Stimulated activated CD4-positive, alpha-beta T cell treated with anti-CD3 and anti-CD28 coated beads, TNF-alpha, amount 100 ng/mL, for 1 hour (primary cell): ENCODE measurements at places on chromosomes 3 and 15.

- DNase-seq: no peak
Measured at GRCh38 chr15:74517096-74517495, 23.9 kb upstream of the ARID3B start.

DNA sequence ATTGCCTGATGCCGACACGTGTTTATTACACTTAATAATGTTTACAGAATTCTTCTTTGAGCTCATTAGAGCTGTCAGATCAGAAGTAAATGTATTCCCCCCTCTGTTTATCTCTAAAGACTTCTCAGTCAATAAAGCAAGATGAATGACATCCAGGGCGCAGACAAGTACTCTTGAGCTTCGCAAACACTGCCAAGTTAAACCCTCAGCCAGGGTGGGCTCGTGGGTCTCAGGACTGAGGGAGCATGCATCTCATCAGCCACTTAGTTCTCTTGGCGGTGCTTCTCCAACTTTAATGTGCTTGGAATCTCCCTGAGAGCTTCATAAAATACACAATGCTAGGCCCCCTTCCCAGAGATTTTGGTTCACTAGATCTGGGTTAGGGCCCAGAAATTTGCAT, 333.9 kb upstream of the THRB start:
- DNase-seq: no peak

DNA sequence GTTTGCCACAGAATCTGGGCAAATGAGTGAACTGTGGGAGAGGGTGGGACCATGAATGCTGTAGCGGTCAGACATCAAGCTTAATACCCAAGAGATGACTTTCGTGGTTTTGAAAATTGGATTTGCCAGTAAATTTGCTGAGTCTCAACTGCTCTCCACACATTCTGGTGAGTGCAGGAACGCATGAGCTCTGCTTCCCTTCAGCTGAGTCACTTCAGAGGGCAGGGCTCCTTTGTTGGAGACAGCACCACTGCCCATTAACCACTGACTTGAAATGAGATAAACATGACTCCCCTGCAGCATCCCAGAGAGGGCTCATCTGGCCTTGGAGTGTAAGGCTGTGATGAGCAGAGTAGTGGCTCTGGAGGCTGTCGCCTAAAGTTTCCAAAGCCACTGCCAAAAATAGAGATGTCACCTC, 22.6 kb downstream of the RARRES1 start:
- no peak for DNase-seq

DNA sequence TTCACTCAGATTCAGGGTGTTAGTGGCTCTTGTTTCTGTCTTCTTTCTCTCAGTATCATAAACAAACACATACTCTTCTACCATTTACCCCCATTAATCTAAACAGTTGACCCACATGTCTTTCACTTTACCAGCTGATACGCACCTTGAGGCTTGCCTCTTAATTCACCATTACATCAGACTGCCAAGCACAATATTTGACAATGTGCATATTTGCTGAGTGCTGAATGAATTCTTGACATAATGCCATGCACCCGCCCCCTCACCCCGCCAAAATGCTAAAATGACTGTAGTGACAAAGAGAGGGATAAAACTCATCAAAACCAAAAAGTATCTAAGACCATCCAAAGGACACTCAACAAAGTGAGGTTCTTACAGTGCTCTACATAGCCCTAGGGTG, 57.4 kb downstream of the NGLY1 start:
- DNase-seq: no peak

DNA sequence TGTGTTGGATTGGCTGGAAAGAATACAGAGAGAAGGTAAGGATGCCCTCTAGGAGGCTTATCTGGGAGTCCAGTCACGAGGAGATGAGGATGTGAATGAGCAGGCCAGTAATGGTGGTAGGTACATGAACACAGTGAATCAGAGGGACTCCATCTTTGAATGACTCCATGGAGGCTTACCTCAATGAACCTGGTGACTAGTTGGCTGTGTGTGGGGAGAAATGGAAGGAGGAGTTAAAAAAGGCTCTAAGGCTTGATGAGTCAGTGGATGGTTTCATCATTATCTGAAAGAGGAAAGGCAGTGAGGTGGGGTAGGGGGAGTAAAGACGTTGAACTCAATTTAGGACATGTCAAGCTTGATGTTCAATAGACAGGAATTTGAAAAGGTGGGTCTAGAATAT, 61.1 kb downstream of the KCNAB1 start:
- no peak for DNase-seq

- no peak for DNase-seq
Measured at GRCh38 chr3:25448750-25449692, 21.0 kb downstream of the RARB start.

DNA sequence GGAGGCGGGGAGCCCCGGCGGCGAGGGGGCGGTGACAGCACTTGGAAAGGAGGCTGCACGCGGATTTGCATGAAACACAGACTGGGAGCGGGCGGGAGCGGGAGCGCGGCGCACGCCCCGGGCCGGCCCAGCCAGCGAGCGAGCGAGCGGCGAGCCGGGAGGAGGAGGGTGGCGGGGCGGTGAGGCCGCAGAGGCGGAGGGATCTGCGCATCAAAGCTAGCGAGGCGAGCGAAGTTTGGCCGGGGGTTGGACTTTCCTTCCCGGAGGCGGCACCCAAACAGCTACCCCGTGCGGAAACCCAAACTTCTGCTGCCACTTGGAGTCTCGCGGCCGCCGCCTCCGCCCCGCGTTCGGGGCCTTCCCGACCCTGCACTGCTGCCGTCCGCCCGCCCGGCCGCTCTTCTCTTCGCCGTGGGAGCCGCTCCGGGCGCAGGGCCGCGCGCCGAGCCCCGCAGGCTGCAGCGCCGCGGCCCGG, at the start of gene SMAD3:
SMAD3 (plus strand) TSS at position 72 of the 475 bp plus-strand sequence. CDS start 553 bp downstream, outside the sequence.
- DNase-seq: peak; percentile 50

- DNase-seq: no peak
Measured at GRCh38 chr3:79383402-79384012, 384.3 kb downstream of the ROBO1 start.

GRCh38 chr3:151382671-151383070, 1.9 kb downstream of the P2RY12 start:
- no peak for DNase-seq

DNA sequence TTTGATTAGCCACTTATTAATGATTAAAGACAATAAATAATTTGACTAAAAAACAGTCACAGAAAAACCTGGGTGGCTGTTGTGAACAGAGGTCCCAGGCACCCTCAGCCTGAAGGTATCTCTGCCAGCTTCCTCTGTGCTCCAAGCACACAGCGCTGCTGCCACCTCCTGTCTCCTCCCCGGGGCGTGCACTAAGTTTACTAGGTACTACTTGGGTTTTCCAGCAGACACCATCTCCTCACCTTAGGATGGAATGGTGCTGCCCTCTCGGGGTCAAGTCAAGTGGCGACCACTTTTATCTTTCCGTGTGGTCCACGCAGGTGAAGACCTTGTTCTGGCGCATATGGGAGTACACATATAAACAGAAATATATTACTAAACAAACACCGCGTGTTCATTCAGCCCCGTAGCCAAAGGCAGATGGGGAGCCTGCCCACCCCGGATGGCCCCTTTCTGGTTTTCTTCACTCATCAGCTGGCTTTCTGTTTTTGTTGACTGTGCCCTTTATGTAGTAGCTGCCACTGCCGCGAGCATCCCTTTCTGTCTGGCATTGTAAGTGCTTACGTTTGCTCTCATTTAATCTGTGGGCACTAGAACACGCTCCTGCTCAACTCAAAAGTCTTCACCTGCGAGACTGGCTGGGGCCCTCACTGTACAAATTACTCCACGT, 128.0 kb downstream of the LRIG1 start:
- DNase-seq: peak; percentile 10

DNA sequence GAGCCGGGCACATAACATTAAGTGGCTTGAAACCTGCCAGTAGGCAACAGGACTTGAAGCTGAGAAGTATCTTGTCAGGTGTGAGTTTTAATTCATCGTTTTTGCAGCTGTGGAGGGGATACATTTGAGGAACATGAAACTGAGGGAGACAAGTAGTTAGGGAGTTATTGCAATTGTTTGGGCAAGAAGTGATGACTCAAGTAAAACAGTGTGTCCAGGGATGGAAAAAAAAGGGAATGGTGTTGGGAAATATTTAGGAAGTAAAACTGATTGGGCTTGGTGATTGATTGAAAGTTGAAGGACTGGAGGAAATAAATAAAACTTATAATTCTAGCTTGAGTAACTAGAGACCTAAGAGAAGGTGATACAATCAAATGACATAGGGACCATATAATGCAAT, 85.5 kb downstream of the NCEH1 start:
- no peak for DNase-seq

DNA sequence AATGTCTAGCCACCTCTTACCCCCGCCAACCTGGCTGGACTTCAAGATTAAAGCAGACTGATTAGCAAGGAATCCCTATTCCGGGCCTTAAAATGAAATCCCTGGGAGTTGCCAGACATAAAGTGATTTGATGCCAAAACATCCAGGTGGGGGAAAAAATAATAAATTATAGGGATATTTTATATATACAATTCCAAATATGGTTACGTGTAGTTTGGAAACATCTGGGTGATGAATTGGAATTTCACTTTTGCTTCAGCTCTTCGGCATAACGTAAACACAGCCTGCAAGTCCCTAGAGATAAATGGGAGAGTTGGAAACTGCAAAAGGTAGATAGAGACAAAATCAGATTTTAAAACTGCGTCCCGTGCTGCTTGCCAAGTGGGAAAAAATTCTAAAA, 545.5 kb upstream of the MDFIC2 start:
- no peak for DNase-seq
